Mammary microvascular endothelial cell (primary cell): ENCODE measurements at places on chromosomes 2 and 18. TPM values are rescaled to one million over a fixed set of nuclear protein-coding genes. Genes with fewer than 3 reads are reported as not detected.

SLC66A3 gene
- total RNA-seq: 25.0 and 30.0 TPM in 2 replicates

HOXD10 gene
- 4.4 and 7.5 TPM in 2 replicates for total RNA-seq

CCDC85A gene
- 10.7 and 12.7 TPM in 2 replicates for total RNA-seq

WDR54 gene
- total RNA-seq: 27.2 and 30.3 TPM in 2 replicates

RNF125 gene
- total RNA-seq: 3.5 and 4.0 TPM in 2 replicates

FAM228A gene
- 0.07 and 2.4 TPM in 2 replicates for total RNA-seq

KRTCAP3 gene
- not detected in 2 replicates for total RNA-seq

EIPR1 gene
- total RNA-seq: 58.8 and 62.1 TPM in 2 replicates

ALPP gene
- not detected in 2 replicates for total RNA-seq
